Stimulated activated CD4-positive, alpha-beta T cell treated with anti-CD3 and anti-CD28 coated beads, Interleukin-12 subunit alpha, Interleukin-12 subunit beta, amount 100 ng/mL, for 4 hours (primary cell): ENCODE measurements at places on chromosomes 7 and 10.

DNA sequence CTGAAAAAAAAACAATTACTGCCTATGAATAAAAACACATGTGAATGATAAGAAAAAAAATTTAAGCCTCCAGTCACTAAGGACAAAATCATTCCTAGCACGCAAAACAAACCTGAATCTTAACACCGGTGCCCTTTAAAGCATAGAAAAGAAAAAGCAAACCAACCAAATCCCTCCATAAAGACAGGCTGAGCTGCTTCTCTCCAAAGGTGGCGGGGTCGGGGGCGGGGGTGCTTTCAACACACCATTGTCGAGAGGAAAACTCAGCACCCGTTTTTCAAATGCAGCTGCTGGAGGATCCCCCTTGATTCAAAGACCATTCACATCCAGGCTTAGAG is 1.4 kb downstream of the ST8SIA6 start:
- no peak for DNase-seq

DNA sequence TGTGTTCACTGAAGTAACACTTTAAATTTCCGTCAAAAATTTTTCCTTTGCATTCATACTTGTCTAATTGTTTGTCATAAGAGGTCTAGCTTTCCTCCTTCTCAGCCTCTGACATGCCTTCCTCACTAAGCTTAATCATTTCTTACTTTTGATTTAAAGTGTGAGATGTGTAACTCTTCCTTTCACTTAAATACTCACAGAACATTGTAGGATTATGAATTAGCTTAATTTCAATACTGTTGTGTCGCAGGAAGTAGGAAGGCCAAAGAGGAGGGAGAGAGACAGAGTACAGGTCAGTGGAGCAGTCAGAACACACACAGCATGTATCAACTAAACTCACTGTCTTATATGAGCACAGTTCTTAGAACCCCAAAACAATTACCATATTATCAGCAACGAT is 99.0 kb downstream of the SRPK2 start:
- no peak for DNase-seq

DNA sequence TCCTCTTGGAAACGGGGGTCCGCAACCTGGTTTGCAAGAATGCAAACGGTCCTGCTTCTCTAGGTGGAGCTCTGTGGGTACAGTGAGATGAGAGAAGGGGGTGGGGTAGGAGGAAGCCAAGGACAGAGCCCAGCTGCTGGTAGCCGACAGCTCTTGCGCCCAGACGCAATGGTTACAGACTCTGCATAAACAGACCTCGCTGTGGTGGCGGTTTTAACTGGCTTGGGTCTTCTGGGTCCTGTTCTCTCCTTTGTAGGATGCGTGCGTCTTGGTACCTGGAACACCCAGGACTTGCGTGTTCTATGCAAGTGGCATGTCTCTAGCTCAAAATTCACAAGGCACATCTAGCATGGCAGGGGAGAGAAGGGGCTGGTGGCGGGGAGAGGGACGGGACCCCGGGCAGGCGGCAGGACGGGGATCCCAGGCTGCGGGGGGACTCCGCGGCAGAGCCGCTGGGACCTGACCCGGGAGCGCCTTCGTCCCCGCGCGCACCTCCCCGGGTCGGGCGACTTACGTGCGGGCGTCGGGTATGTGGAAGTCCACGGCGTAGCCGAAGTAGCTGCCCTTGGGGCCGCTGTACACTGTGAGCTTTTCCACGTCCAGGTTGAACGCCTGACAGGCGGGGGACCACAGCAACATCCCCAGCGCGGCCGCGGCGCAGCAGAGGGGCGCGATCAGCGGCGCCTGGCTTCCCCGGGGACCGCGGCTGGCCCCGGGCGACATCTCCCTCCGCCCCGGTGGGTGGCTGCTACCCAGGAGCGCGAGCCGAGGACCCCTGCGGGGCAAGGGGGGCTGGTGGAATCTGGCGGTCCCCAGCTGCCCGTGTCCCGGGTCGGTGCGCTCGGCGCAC is 448 bp downstream of the ITGA8 start:
- no peak for DNase-seq

DNA sequence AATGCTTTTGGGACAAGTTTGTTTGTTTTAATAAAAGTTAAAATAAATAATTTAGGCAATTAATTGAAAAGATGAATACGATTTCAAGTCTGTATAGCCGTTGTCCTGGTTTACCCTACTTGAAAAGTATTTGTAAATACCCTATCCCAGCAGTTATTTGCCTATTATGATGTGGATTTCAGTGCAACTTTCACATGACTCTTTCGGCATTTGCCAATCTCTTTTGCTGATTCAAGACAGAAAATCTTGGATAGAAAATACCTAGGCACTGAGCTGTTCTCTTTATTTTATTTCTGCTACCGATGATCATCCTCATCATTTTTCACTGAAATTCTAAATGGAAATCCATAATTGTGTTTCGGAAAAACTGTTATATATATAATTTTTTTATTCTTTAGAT is 125.9 kb upstream of the FZD8 start:
- no peak for DNase-seq

DNA sequence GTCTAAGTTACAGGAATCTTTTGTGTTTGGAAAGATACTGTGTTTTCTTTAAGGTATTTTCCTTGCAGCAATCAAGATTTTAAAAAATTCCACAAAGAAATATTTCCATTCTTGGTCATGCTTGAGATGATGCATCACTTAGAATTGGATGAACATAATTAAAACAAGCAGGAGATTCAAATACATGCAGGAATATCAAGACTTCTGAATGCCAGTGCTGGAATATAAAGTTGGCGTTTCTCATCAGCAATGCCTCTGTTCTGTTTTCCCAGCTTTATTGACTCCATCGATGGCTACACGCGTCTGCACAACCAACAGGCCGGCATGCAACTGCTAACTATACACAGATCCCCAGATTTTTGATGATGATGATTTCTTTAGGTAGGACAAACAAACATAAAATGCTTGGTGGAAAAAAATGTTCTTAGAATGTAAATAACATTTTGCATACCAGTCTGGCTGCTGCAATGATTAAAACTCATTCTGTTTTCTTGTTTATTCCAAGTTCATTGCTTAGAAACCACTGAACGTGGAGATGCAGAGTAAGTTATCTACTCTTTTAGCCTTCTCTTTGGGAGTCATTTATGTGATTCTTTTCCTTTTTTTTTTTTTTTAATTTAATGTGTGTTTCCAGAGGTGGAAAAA is 91.3 kb upstream of the FAM171A1 start:
- DNase-seq: no peak
